ENCODE measurements at places on chromosomes 13 and 19.

GRCh38 chr19:13817615-13818371 is 22.6 kb downstream of the ZSWIM4 start:
- DNase-seq = no peak

DNA sequence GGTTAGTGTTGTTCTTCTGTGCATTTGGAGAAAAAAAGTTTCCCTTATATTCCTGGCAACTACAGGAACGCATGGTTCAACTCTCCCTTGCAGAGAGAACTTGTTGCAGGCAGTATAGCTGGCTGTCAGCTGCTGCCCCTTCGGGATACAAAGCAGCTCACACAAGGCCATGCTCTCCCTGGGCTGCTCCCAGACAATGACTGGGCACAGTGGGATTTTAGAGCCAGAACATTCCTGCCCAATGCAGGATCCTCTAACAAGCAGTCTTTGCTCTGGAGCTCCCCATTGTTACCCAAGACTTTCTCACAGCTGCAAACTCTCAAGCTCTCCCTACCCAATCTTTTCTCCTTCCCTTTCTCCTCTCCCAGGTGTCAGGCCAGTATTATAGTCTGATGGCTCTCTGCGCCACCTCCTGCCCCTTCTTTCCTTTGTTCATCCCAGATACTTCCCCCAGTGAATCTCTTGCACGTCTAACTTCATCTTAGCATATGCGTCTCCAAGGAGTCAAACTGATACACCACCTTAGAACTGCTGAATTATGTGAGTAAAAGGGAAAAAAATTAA is 27.5 kb upstream of the SERPINE3 start:
- no peak for DNase-seq

GRCh38 chr19:49113762-49114629 is at the start of gene LIN7B:
TSS of gene LIN7B (plus strand) at chr19:49114370. CDS start at chr19:49114405, 35 bp downstream.
- DNase-seq = peak; percentile 74

DNA sequence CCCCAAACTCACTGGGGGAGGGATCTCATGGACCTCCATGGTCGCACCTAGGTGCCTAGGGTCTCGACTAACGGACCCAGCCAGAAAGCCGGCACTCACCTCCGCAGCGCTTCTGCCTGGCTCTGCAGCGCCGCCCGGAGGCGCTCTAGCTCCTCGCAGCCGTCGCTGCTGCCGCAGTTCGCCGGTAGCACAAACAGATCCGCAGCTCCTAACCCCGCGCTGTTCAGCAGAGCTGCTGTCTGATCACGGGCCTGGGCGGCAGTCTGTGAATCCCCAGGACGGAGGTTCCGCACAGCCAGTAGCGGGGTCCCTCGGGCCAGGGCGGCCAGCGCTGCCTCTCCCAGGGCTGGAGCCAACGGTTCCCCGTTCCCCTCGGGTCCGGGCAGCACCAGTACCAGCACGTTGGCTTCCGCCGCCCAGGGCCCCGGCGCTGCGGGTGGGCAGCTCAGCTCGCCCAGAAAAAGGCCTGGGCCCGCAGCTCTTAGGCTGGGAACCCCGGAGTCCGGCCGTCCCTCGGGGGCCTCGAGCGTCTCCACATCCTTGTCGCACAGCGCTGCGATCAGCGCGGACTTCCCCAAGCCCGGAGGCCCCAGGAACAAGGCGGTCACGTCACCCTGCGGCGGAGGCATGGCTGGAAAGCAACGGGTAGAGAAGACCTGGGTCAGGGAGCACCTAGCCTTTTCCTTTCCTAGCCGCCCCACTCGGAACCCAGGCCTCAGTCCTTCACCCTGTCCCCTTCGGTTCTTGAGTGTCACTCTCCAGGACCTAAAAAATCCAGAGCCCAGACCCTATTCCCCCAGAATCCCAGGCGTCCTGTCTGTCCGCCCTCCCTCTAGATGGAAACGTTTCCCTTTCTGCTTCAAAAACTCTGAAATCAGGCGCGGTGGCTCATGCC is 977 bp downstream of the IRGQ start:
- DNase-seq = peak; percentile 83

DNA sequence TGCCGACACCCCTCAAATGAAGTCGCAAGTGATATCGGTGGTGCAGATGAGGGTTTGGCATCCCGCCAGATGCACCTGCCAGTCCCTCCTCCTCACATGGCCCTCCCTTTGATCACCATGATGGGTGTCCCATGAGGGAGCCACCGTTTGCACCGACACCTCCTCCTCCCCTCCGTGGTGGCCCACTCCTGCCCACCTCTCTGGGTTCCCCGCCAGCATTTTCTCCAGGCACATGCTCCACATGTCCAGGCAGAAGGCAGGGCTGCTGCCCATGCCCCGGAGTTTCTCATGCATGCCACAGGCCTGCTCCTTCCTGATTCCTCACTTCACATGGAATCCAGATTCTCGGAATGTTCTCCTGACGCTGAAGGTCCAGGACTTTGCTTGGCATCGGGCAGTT is 49.3 kb downstream of the COL4A2 start:
- no peak for DNase-seq

DNA sequence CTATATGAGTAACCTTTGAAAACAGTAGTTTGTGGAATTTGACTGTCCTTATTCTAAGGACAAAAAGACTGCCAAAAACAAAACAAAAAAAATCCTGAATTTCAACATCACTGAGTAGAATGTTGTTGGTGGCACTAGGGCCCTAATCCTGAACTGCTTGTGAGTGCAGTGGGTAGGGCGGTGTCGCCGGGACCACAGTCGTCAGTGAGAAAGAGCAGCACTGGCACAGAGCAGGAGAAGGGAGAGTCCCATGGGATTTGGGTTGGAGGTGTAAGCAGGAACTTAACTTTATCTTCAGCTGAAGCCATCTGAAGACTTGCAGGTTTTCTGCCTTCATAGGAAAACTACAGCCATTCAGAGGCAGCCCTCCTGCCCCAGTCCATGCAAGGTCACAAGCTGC is 5.6 kb downstream of the PCID2 start:
- DNase-seq = no peak

DNA sequence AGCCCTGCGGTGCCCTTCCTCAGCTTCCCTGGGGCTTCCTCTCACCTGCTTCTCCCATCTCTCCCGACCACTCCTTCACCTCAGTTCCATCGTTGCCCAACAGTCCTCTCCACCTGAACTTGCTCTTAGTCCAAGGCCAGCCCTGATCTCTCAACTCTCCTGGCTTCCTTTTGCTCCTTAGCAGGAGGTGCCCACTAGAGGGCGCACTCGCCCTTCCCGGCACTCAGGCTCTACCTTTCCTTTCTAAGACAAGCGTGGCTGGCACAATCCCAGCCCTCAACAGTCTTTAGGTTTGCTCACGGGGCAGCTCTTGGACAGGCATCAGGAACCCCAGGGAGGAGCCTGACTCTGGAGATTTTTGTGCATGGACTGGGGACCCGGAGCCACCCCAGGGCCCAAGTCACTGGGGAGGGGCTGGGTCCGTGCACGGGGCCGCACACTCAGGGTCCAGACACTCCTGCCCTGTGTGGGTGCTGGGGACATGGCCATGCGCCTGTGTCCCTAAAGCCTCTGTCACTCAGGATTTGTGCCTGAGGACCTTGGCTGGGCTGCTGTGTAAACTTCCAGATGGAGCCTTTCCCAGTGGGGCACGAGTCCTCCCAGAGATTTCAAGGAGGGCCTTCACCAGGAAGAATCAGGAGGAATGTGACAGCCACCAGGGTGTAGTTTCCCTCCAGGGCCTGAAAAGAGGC is 12.1 kb upstream of the CEACAM8 start:
- peak; percentile 58 for DNase-seq

- no peak for DNase-seq
Measured at GRCh38 chr13:41428155-41428554, 29.2 kb upstream of the RGCC start.

DNA sequence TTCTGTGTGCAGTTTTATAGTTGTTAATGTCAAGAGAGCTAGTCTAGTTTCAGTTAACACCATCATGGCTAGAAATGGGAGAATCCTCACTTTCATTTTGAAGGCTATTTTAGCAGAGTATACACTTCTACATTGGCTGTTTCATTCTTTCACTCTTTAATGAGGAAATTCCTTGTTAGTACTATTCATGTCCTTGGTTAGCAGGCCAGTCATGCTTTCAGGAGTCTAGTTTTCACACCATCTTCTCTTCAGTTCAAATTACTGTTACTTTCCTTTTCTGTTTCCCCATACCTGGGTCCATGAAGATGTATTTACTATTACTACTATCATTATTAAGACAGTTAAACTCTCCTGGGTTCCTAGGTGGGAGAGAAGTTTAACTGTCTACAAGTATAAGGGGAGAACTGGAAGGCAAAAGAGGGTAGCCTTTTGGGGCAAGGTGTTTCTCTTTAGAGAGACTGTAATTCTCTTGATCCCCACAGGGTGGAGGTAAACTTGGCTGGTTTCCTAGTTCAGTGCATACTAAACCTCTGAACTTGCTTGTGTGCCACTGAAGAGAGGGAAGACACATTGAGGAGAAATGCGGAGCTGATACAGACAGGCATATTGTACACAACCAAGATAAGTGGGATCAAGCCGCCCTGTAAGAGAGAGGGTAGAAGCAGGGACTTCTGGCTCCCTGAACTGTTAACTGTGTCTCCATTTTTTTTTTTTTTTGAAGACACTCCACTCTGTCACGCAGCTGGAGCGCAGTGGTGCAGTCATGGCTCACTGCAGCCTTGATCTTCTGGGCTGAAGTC is 41.3 kb upstream of the IGFL4 start:
- peak; percentile 79 for DNase-seq

- no peak for DNase-seq
Measured at GRCh38 chr19:18287836-18288772, 6.7 kb upstream of the JUND start.

DNA sequence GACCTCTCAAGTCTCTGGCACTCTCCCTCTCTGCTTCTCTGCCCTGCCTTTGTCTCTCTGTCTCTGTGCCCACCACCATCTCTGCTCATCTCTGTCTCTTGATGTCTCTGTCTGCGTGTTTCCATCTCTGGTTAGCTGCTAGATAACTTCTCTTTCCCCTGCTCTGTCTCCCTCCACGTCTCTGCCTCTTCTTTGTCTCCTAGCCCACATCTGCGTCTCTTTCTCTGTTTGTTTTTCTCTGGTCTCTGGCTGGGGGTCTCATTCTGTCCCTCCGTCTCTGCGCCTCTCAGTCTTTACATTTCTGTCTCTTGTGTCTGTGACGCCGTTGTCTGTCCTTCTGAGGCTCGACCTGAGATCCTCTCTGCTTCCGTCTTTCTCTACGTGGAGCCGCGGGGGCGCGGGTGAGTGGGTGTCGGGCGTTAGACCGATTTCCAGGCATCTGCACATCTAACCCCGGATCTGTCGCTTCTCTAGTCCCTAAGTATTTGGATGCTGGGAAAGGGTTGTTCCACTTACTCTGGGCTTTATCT is 386 bp downstream of the GIPR start:
- no peak for DNase-seq

- DNase-seq = peak; percentile 61
Measured at GRCh38 chr13:97028441-97029299, 34.4 kb upstream of the OXGR1 start.

DNA sequence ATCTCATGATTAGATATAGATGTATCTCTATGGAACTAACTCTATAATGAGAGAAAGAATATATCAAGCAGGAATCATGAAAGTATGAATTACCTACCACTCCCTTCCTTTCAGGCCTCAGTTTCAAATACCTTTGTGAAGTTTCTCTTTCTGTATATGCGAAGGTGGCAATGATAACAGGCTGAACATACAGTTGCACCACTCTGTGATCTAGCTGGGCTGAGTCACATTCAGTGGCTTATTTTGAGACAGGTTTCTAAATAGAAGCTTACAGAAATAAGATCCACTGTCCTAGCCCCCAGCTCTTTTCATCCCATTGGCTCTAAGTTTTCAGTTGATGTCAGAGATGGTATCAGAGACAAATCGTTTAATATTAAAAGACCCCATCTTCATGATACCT is 662.0 kb downstream of the SLITRK1 start:
- DNase-seq = no peak

GRCh38 chr19:10876459-10877240 is 5.3 kb downstream of the CARM1 start:
- peak; percentile 45 for DNase-seq

GRCh38 chr13:95335667-95336066 is 34.4 kb upstream of the ABCC4 start:
- no peak for DNase-seq

- DNase-seq = no peak
Measured at GRCh38 chr13:74644229-74644628, 510.0 kb upstream of the KLF12 start.

- DNase-seq = no peak
Measured at GRCh38 chr13:50425772-50426171, 410.5 kb downstream of the KCNRG start.

DNA sequence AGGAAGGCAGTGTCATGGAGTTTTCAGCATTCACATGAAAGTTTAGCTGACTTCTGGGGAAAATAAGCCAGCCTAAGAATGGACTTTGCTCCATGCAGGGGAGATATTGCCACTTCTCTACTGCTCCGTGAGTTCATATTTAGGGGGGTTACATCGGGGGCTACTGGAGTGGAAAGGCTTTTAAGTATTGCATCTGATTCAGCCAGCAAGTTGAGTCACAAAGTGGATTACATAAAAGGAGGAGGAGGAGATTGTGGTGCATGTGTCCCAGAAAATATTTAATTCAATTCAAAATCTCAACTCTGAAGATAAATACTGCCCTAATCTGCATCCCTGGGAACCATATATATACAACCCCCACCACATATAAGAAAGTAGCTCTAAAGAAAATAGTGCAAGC is 617.2 kb downstream of the DCT start:
- DNase-seq = no peak

GRCh38 chr19:4149518-4150288 is 3.7 kb upstream of the CREB3L3 start:
- no peak for DNase-seq

DNA sequence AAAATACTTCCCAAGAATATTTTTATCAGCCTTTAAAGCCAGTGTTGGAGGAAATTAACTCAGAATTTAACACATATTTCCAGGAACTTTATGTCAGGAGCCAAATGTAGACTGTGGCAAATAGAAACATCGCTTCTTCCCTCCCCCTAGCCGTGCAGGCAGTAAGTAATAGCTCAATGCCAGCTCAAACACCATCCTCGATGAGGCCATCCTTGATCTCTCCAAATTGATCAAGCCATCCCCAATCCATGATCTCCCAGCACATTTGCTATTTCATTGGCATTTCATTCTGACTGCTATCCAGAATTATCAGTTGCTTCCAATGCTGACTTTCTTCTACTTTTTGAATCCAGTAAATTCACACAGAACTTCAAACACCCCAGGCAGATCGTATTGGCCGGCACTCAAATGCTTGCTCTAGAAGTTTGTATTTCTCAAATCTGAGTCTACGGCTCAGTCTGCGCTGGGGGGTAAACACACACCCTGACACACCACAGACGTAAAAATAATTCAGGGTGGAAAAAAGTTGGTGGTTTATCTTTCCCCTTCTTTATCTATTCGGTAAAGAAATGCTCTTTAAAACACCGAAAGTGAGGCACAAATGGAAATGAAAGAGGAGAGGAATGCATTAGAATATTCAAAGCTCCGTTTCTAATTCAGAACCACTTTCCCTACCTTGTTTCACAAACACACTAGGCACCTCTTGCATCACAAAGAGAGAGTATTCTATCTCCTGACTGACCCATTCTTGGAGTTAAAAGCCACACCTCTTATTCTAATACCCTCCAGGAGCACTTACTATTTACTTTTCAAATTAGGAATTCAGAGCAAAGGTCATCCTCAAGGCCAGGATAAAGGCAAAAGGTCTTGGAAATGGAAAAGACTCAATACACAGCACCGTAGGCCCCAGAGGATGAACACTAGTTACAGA is 991 bp downstream of the OBI1 start:
- DNase-seq = peak; percentile 44

- no peak for DNase-seq
Measured at GRCh38 chr19:28426730-28427225, 786.2 kb downstream of the UQCRFS1 start.

Data from RKO (cell line).